Activated T-cell treated with anti-CD3 and anti-CD28 coated beads for 24 hours (primary cell): ENCODE measurements at places on chromosomes 7 and 10.

DNA sequence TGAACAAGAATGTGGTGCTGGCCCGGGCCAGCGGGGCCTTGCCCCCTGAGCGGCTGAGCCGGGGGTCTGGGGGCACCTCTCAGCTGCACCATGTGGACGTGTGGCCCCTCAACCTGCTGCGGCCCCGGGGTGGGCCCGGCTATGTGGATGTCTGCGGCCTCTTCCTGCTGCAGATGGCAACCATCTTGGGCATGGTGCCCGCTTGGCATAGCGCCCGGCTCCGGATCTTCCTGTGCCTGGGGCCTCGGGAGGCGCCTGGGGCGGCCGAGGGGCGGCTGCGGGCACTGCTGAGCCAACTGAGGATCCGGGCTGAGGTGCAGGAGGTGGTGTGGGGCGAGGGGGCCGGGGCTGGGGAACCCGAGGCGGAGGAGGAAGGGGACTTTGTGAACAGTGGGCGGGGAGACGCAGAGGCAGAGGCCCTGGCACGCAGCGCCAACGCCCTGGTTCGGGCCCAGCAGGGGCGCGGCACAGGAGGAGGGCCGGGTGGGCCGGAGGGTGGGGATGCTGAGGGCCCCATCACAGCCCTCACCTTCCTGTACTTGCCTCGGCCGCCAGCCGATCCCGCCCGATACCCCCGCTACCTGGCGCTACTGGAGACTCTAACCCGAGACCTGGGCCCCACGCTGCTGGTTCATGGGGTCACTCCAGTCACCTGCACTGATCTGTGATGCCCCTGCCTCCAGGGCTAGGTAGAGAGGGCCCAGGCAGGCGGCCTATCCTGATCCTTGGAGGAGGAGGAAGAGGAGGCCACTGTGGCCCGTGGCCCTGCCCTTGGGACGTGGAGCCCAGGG, 1.1 kb upstream of the TRIP6 start:
- DNase-seq = no peak

- no peak for DNase-seq
Observed at GRCh38 chr7:152754075-152754730, 5.3 kb upstream of the ACTR3B start.

- DNase-seq = no peak
Observed at GRCh38 chr7:130985361-130985760, 251.4 kb upstream of the KLF14 start.

GRCh38 chr10:68625316-68625921, 65.3 kb downstream of the TET1 start:
- no peak for DNase-seq

DNA sequence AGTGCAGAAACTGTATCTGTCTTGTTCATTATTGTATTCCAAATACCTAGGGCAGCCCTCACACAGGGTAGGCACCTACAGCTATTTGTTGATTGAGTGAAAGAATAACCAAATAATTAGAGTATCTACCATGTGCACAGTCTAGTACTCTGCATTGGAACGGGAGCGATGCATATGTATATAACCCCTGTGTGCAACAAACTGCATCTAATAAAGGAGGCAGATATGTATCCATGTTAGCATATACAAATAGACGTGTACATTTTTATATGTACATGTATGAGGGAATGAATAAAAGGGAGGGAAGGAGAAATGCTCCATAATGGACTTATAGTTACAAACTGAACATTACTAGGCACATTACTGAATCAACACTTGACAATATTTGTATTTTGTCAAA, 191.3 kb upstream of the PTPRZ1 start:
- DNase-seq = no peak

- DNase-seq = no peak
Observed at GRCh38 chr7:34298492-34299013, 359.5 kb upstream of the NPSR1 start.
